NCI-H1436 (cell line): ENCODE measurements at places on chromosomes 4 and X.

DNA sequence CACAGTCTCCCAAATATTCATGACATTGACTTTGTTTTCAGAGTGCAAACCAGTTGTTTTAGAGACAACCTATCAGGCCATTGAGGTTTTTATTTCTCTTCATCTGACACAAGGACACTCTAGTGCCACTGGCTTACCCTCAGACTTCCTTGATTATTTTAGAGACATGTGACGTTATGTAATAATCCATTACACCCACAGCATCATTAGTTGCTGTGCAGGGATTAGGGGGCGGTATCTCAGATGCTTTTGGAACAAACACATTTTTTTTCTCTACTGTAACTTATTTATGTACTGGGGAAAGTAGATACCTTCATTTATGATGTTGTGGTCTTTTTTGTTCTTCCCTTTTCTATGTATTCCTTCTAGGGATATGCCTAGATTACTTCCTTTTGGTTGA, 2293.1 kb downstream of the PCDH7 start:
- DNase-seq: no peak

GRCh38 chr4:37990731-37991245, 30.6 kb downstream of the PTTG2 start:
- no peak for DNase-seq

DNA sequence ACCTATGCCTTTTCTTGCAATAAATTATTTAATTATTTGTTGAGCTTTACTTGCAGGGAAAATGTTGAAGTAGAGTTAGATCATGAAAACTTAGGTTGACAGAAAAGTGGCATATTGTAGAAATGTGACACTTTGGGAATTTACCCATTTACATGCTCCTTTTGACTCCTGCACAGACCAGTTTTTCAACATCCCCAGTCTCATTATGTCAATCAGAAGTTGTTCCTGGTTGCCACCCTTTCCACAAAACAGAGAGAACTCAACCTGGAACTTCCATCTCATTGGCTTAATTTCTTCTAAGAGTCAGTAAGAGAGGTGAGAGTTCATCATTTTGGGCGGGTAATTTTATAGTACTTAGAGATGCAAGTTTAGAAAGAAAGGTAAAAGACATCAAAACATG, 284.6 kb upstream of the ANKRD50 start:
- DNase-seq: no peak

DNA sequence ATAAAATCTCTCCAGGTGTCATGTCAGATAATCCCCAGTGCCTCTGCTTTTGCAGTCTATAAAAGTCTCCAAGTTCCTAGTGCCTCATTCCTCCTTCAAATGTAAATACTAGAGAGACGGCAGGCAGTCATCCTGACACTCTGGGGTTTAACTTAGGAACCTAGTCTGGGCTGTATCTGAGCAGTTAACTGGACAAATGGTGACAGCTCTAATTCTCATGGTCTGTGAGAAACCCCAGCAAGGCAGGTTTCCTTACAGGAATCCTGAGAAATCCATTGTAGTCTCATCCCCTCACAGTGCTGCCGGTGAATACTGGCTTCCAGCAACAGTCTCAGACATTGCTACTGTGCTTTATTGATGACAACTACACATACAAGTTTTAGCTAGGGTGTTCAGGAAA, 246.8 kb downstream of the SNCA start:
- no peak for DNase-seq

DNA sequence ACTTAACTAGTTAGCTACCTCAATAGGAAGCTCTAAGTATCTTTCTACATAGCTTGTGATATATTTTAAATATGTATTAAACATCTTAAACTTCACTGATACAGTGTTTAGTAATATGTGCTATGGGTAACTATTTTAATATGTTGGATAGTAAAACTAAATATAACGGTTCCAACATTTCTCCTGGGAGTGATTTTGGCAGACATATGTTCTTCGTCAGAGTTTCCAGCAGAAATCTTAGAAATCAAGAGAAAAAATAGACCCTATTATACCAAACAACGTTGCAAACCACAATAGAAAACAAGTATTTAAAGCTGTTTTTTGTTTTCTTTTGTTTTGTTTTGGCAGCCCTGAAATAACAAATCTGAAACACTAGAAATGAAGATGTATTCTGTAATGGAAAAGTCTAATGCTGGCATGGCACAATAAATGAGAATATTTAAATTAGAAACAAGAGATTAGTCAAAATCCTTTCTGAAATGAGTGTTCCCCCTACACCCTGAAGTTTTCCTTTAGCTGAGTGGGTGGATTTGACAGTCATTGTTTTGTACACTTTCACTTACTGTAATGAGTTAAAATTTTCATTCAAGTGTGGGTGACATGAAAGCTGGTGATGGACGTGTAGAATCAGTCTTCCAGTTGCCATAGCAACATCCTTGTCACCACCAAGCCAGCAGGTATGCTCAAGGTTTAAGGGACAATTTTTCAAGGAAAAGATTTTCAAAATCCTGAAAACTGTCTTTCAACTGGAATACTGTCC, 233.5 kb downstream of the SCFD2 start:
- no peak for DNase-seq

DNA sequence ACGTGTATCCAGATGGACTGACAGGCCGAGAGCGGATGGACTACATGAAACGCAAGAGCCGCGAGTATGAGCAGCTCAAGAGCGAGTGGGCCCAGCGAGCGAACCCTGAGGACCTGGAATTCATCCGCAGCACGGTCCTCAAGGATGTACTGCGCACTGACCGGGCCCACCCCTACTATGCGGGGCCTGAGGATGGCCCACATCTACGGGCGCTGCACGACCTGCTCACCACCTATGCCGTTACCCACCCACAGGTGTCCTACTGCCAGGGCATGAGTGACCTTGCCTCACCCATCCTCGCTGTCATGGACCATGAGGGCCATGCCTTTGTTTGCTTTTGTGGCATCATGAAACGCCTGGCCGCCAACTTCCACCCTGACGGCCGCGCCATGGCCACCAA, 14.6 kb upstream of the RBM3 start:
- no peak for DNase-seq

DNA sequence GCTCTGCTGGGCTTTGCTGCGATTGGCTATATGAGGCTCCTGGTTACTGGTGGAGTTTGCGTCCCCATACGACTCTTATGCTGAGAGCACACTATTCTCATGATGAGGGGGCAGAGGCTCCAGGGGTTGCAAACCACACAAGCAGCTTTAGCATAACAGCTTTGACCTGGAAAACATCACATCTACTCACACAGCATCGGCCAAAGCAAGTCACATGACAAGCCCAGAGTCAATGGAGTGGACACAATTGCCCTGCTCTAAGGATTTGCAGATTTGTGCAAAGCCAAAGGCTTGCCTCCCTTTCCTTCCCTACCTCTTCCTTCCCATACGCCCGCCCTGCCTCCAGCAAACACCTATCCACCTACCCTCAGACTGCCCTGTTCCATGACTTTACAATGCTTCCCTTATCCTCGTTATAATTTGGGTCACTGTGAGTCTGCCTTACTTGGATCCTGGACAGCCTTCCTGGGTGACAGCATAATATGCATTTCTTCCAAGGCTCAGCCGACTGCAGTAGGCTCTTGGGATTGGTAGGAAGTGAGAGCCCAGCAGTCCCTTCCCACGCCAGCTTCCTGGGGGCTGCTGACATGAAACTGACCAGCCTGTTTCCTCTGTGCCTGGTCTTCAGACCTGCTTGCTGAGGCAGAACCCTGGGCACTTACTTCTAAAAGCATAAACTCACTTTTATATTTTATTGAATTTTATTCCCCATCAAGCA, 208.2 kb upstream of the PSAPL1 start:
- no peak for DNase-seq

DNA sequence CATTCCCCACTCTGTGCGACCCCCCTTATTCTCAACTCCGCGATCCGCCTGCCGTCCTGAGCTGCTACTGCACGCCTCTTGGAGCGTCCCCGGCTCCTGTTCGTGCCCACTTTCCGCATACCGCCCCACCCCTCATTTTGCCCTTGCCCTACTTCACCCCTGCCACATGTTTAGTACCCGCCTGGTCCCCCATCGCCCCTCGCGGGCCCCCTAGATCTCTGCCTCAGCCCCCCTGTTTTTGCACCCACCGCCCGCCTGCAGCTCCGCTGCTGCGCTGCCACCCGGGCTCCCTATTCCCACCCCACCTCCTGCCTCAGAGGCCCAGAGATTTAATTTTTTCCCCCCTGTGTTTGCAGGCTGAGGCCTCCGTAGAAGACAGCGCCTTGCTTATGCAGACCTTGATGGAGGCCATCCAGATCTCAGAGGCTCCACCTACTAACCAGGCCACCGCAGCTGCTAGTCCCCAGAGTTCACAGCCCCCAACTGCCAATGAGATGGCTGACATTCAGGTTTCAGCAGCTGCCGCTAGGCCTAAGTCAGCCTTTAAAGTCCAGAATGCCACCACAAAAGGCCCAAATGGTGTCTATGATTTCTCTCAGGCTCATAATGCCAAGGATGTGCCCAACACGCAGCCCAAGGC, 1.4 kb downstream of the MAGED1 start:
- DNase-seq: peak; percentile 24

DNA sequence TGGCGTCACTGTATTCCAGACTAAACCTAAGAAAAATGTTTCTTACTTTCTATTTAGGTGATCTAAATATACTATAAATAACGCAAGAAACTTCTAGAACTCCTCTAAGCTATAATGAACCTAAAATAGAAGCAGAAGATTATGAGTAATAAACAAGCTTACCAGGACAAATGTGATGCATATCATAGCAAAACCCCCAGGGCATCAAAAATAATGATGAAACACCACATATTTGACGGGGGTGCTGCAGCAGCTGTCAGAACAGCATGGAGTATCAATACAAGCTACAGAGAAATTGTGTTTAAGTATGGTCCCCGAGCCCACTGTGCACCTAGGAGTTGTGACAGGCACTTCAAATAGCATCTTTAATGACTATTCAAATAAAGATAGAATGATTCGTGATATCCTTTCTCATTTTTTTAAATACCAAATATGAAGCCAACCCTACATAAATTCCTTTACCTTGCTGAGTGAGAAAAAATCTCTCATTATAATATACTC, 337.3 kb downstream of the CENPC start:
- no peak for DNase-seq

- DNase-seq: no peak
Observed at GRCh38 chr4:141376769-141377168, 156.1 kb downstream of the ZNF330 start.

GRCh38 chr4:25113915-25114904, 46.0 kb downstream of the SEPSECS start:
- no peak for DNase-seq

DNA sequence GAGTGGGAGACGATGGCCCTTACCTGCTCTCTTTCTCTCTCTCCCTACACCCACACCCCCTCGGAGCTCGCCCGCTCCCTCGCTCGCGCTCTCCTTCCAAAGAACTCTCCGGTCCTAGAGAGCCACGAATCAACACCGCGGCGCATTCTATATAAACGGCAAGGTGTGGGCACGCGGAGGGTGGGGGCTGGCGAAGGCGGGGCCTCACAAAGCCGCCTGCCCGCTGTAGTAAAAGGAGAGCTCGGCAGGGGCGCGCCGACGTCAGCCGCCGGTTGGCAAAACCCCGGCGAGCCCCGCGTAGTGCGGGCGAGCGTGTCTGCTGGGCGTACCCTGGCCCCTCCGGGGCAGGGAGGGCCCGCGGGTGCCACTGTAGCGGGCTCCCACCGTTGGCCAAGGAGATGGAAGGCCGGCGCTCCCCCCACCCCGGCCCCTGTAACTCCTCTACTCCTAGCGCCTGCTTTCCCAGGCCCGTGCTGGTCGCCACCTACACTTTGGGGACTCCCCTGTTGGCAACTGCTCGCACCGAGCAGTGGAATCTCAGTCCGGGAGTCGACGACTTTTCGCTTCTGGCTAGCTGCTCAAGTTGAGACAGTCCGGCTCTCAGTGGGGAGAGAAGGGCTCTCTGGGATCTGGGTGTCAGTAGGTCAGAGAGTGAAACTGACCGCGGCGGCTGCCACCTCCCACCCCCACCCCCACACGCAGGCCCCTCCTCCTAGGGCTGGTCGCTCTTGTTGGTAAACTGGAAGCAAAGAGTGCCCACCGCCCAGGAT, 325.5 kb upstream of the F9 start:
- peak; percentile 6 for DNase-seq

DNA sequence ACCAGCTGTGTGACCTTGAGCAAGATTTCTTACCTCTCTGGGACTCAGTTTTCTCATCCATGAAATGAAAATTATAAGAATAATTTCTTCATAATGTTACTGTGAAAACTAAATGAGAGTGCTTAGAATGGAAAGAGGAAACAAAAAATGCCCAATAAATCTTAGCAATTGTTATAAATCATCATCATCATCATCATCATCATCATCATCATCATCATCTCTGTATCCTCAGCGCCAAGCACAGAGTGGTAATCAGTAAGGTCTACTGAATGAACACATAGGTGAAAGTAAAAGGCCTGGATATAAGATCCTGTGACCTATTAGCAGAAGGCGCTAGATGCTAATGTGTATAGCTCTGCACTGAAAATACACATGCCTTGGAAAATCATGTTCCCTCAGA, 6.8 kb upstream of the STARD8 start:
- no peak for DNase-seq

DNA sequence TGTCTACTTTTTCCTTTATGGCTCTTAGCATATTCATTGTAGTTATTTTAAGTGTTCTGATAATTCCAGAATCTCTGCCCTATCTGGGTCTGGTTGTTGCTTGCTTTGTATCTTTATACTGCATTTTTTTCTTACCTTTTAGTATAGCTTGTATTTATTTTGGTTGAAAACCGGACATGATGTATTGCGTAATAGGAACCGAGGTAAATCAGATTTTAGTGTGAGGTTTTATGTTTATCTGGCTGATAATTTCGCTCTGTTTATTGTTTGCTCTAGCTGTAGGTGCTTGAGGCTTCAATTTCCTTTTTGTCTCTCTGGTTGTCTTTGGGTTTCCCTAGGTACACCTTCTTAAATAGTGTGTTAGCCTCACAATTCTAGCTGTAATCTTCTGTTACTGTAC, 263.8 kb upstream of the LCORL start:
- DNase-seq: no peak

DNA sequence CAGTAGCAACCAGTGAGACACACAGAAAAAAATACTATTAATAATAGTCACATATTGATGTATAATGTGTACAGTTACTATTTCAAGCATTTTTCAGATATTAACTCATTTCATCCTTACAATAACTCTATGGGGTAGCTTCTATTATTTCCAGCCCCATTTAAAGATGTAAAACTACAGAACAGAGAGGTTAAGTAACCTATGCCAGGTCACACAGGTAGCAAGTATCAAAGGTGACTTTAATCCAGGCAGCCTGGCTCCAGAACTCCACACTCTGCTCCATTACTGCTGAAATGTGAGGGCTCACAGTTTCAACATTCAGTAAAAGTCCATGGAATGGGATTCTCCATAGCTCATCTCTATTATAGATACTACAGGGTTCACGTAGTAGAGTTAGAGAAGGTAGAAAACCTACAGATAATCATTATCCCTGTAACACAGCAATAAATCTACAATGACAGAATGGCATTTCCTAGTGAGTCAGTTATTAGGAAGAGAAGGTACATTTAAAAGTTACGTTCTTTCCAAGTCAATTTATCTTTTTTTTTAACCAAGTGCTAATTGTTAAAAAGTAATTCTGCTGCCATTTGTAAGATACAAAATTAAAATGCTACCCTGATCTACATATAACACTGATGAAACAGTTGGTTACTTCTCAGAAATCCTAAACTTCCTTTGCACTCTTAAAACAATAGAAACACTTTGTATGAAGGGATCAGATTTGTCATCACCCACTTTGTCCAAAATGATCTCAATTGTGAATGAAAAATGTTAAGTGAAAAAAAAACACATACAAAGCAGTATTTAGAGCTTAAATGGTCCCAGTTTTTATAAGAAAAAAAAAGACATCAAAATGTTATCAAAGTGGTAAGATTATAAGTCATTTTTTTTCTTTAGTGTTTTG, 18.7 kb downstream of the RELL1 start:
- no peak for DNase-seq

- no peak for DNase-seq
Observed at GRCh38 chr4:2830632-2831610, 12.7 kb upstream of the ADD1 start.
